Central memory CD4-positive, alpha-beta T cell (primary cell): ENCODE measurements at places on chromosomes 16 and 17.

GRCh38 chr17:1590029-1590746 lies 27.6 kb upstream of the PITPNA start:
- DNase-seq = no peak

DNA sequence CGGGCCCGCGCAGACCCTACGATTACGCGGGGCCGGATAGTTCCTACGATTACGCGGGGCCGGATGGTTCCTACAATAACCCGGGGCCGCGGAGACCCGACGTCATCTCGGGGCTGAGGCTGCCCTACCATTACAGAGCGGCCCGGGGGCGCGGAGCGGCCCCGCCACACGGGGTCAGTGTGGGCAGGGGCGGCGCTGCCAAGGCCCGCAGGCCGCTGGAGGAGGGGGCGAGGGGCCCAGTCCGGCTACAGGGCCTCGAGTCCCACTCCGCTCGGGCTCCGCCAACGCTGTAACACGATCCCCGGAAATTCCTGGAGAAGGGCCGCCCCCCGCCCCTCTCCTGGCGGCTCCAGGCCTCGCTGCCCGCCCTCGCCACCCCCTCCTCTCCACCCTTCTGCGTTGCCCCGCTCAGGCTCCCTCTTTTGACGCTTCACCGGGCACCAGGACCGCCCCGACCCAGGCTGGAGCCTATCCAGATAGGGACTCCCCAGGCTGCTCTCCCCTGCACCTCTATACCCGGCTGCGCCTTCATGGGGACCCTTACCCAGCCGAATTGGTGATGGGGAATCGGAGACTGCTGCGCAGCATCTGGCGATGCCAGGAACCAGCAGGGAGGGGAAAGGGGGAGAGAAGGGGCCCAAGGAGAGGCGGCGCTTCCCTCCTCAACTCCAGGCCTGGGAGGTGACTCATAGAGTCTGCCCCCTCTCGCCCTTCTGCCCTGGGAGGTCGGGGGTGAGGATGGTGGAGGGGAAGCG lies at the start of gene RAB34:
Gene RAB34 (minus strand): TSS at position 291 of the 755 bp plus-strand sequence. CDS start 602 bp downstream, outside the sequence.
- DNase-seq = no peak

GRCh38 chr17:72422505-72423285 lies 301.9 kb downstream of the SOX9 start:
- DNase-seq = no peak

DNA sequence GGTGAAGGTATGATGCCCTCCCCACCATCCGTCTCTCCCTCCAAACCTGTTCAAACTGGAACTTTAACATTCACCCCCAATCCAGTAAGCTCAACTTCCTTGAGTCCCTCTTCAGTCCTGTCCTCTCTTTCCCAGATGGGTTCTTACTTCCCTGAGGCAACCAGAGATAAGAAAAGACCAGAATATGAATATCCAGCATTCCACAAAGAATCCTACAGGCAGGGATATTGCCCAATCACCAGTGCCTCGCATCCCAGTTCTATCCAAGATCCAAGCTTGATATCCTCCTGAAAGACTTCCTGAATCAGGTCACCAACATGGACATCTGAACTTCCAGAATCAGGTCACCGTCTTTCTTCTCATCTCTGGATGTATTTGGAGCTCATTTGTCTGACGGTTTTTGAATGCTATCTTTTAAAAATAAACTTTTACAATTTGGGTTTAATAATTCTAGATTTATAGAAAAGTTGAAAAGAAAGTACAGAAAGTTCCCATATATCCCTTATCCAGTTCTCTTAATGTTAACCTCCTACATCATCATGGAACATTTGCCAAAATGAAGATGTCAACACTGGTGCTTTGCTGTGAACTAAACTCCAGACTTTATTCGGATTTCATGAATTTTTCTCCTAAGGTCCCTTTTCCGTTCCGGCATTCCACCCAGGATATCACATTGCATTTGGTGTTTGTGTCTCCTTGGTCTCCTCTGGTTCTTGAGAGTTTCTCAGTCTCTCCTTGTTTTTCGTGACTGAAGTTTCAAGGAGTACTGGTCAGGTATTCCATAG lies 13.7 kb upstream of the COL1A1 start:
- DNase-seq = no peak

GRCh38 chr17:55814377-55814776 lies 63.5 kb downstream of the PCTP start:
- no peak for DNase-seq

DNA sequence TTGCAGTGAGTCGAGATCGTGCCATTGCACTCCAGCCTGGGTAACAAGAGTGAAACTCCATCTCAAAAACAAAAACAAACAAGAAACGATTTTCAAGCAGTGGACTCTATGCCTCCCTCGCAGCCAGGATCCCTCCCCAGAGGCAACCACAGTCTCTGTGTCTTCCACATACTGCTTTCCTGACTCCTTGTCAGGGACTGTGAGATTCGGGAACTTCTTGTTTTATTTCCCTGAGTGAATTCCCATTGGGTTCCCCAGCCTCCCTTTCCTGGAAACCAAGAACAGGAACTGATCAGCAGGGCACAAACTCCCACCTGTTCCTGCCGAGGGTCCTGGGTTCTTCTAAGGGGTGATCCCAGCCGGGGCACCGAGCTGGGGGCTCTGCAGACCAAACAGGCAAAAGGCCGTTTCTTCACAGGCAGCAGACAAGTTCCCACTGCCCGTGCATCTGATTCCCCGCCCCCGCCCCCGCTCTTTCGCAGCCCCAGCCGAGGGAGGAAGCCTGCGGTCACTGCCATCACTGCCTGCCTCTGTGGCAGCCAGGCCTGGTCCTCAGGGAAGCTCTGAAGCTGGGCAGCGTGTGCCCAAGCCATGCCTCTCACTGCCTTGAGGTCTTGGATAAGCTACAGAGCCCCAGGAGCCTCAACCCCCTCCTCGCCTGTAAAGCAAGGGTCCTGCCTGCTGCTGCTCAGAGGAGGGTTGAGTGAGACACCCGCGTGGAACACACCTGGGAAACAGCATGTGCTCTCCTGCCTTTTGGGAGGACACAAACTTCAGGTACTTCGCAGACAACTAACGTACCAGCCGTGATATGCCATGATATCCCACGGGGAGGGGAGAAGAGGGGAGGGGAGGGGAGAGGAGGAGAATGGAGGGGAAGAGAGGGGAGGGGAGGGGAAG lies 5.5 kb upstream of the PIEZO1 start:
- DNase-seq = peak; percentile 61

GRCh38 chr17:56185491-56186221 lies 32.4 kb downstream of the ANKFN1 start:
- DNase-seq = no peak

DNA sequence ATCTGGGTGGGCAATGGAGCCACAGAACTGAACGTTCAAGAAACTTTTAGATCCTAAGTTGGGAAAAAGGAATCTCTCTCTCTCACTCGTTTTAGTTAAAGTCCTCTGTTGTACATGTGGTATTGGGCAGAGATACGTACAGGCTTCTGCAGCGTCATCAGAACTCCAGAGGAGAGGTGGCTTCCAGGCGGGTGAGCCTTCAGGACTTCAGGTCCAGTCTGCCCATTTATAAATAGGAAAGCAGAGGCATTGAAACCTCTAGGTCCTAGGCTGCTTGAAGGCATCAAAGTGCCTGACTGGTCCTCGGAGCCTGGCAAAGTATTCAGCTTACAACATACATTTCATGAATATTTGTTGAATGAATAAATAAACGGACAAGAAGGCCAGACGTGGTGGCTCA lies 8.1 kb upstream of the TNFRSF13B start:
- DNase-seq = no peak

DNA sequence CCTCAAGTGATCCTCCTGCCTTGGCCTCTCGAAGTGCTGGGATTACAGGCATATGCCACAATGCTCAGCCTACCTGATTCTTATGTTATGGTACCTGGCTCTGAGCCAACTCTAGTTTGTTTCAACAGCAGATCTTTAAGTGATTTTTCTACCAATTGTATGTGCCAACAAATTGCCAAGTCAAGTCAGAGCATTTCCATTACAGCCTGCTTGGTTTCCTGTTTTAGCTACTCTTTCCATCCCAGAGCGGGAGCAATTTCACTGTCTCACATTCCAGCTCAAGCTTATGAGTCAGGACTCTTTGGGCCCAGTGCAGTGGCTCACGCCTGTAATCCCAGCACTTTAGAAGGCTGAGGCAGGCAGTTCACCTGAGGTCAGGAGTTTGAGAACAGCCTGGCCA lies 30.8 kb upstream of the RBBP6 start:
- no peak for DNase-seq

DNA sequence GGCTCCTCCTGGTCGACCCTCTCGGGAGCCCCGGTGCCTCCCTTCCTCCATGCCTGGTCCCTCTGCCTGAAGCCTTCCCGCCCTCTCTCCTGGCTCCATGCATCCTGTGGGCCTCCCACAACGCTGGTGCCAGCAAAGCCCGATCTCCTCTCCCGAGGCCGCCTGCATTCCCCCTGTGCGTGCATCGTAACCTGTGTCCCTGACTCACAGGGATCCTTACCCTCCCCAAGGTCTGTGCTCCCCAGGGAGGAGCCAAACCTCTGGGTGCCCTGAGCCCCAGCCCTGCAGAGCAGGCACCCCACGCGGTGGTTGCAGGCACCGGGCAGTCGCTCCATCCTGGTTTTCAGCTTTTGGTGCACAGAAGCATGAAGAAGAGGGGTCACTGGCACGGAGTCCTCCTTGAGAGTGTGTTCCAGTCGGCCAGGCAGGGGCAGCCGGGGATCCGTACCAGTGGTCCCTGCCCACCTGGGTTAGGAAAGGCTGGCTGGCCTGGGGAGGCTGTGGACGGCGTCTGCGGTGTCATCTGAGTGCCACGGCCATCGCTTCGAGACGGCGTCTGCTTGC lies 1.8 kb upstream of the ENPP7 start:
- DNase-seq = no peak

GRCh38 chr17:81635973-81636504 lies 873 bp downstream of the NPLOC4 start:
- DNase-seq = no peak

DNA sequence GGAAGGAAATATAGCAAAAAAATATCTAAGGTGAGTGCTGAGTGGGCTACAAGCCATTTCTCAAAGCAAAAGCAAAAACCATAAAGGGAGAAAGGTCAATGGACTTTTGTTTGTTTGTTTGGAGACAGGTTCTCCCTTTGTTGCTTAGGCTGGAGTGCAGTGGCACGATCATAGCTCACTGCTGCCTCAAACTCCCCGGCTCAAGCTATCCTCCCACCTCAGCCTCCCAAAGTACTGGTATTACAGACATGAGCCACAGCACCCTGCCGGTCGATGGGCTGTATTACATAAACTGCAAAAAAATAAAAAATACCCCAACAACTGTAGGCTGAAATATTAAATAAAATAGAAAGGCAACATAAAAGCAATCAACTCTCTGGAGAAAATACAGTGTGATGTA lies 3.5 kb upstream of the RBBP6 start:
- no peak for DNase-seq

GRCh38 chr17:9644910-9645751 lies at the start of gene USP43:
Gene USP43, plus strand, starts transcription at chr17:9645517. Its CDS starts 116 bp downstream, at chr17:9645633.
- DNase-seq = no peak

GRCh38 chr17:3585826-3586225 lies 23.4 kb downstream of the TRPV1 start:
- DNase-seq = no peak

- no peak for DNase-seq
Observed at GRCh38 chr17:27609611-27610303, 21.2 kb upstream of the LGALS9 start.

DNA sequence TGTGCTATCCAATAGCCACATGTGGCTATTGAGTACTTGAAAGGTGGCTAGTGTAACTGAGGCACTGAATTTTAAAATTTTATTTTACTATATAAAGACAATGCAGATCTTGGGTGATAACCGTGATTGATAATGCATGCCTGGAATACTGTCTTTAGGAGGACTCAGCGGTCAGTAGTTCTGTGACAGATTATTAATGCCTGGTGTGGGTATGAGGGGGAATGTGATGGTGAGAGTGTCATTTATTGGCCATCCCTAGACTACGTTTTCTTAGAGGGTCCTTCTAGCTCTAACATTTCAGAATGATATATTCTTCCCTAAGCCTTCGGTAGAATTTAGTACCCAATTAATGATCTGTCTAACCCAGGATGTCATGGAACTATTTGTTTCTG lies 157.6 kb downstream of the CPPED1 start:
- no peak for DNase-seq

DNA sequence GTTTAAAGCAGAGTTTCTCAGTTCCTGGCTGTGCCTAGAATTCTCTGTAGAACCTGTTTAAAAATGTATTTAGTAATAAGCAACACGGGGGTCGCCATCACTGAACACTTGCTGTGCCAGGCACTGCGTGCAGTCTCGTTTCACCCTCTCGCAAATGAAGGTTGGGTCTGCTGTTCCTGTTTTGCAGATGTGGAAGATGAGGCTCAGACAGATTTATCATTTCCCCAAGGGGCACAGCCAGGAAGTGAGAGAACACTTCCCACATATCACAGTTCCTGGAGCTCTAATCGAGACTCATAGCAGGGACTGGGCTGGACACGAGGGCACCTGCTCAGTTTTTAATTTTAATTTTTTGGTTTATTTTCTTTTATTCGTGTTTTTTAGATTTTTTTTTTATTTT lies 122.7 kb downstream of the ABCC6 start:
- no peak for DNase-seq

DNA sequence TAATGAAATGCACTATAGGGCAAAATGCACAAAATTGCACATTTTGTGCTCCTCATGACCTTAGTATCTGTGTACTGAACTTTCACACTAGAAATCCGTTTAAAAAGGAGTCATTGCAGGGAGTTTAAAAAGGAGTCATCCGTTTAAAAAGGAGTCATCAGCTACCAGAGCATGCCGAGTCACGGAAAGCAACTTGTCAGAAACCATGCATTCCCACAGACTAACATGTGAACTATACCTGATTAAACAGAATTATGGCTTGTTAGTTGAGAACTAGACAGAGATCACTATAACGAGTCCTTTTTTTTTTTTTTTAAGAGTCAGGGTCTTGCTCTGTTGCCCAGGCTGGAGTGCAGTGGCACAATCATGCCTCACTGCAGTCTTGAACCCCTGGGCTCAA lies 35.9 kb downstream of the SLC6A4 start:
- DNase-seq = no peak

DNA sequence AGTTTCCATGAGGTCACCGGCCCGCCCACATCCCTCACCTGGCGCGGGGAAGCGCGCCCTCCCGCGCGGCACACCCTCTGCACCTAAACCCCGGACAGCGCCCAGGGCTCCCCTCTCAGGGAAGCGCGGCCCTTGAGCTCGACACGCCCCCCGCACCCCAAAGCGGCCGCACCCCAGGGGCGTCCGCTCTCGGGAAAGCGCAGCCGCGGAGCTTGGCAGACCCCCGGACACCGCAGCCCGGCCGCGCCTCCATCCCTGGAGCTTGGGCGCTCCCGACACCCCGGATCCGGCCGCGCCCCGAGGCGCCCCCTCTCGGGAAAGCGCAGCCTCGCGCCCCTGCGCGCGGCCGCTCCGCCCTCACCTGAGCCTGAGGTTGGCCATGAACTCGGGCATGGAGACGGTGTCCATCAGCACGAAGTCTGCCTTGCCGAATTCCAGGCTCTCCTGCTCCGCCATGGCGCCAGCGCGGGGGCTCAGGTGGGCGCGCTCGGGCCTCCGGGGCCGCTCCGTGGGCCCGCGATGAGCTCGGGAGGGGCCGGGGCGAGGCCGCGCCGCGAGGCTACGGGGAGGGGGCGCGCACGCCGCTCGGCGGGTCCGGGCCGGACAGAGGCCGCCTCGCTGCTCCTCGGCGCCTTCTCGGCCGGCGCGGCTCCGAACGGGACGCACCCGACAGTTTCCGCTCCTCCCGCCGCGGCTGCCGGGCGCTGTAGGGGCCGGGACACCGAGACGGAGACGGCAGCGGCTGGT lies at the start of gene MYO1D:
Gene MYO1D (minus strand): TSS at position 708 of the 747 bp plus-strand sequence. CDS start 252 bp downstream, at position 456.
- DNase-seq = peak; percentile 54

GRCh38 chr17:65679165-65679845 lies 117.9 kb upstream of the AXIN2 start:
- no peak for DNase-seq

- DNase-seq = no peak
Observed at GRCh38 chr16:48426244-48427141, 41.3 kb upstream of the SIAH1 start.

GRCh38 chr17:60724647-60725046 lies 47.0 kb downstream of the BCAS3 start:
- no peak for DNase-seq
